ENCODE measurements at places on chromosomes 3 and 15.

- DNase-seq, result no peak
Measured at GRCh38 chr15:25058080-25058785, 103.4 kb downstream of the SNRPN start.

DNA sequence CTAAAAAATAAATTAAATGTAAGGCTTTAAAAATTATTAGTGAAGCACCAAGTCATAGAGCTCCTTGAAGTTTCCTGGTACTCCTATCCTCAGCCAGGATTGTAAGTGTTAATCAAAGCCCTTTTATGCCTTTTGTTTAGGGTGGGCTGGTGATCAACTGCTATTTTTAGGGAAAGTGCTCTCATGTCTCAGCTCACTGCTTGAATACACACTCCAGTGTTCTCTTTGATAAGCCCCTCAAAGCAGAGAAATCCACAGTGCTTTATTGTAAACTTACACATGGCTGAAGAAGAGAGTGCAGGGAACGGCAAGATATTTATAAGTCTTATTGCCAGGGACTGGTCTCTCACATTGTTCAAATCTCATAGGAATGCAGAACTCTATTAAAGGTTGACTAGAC lies 156.4 kb upstream of the AZI2 start:
- no peak for DNase-seq

DNA sequence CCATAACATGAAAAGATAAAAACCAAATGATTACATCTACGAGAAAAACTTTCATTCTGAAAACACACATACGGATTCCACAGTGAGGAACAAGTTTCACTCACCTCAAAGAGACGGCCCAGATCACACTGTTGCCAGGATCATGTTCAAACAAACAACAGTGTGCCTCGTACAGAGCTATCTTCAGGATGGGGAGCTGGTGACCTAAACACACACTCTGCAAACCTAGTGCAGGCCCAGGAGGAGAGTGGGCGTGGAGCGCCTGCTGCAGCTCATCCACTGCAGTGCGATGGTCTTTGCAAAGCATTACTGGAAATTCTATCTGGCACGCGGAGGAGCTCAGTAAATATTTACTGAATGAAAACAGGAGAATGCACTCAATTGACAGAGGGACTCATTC lies 38.5 kb downstream of the TAMM41 start:
- DNase-seq, result no peak

GRCh38 chr3:69290430-69290829 lies 95.5 kb downstream of the FRMD4B start:
- DNase-seq, result no peak

- DNase-seq, result no peak
Measured at GRCh38 chr3:138441742-138442141, 7.3 kb downstream of the ESYT3 start.

DNA sequence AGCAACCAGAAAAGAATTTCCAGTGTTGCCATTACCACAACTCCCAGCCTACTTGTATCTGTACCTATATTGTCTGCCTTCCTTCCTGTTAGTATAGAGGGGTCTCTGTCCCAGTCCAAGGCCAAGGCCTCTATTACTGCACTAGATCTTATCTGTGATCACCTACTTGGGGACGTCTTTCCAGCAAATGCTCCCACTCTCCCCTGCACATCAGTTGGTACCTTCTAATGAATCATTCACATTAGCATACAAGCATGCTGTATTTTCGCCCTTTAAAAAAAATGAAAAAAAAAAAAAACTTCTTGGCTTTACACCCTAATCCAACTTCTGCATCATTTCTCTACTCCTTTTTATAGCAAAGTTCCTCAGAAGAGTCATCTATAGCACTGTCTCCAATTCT lies 4.8 kb upstream of the AVEN start:
- DNase-seq, result no peak

DNA sequence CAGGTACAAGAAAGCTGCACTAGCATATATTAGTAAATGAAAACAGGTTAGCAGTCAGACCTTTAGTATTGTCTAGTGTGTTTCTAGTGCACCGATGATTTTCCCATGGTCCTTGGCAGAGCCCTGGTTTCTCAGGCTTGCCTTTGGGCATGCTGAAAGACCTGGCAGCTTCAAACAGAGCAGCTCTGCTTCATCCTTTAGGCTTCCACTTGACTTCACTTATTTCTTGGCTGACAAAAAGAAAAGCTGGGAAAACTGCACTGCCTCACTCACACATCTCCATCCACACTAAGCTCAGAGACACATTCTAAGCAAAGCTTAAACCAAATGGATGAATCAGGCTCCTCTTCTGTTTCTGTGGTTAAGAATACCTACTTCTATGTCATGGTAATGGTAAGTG lies 374.8 kb upstream of the PDZRN3 start:
- no peak for DNase-seq

GRCh38 chr3:47984075-47984728 lies 32.0 kb downstream of the MAP4 start:
- DNase-seq, result no peak

- DNase-seq, result no peak
Measured at GRCh38 chr3:146106986-146107385, 54.0 kb downstream of the PLOD2 start.

DNA sequence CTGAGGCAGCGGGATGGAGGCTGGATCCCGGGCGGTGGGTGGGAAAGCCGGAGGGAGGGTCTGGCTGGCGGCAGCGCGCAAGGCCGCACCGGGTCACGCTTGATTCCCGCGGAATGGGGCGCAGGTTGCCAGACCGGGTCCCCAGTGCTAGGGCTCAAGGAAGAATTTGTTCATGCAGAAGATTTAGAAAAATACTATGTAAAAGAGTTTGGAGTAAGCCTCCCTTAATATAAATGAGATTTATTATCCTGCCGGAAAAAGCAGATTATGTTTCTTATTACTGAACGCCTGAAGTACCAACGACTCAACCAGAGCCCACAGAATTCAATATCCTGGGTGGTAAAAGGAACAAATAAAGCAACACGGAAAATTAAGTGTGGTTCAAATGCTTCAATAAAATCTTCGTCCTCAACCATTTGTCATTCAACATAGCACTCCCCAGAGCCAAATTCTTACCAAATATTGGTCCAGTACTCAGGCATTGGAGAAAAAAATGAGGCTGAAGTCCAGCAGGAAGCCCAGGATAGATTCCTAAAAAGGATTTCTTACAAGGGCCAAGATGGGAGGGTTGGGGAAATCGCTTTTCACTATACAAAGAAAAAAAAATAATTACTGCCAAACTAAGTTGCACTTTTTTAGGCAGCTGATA lies 1.2 kb upstream of the ZBTB20 start:
- DNase-seq, result no peak

- DNase-seq, result no peak
Measured at GRCh38 chr3:61934505-61934871, 373.1 kb downstream of the PTPRG start.

DNA sequence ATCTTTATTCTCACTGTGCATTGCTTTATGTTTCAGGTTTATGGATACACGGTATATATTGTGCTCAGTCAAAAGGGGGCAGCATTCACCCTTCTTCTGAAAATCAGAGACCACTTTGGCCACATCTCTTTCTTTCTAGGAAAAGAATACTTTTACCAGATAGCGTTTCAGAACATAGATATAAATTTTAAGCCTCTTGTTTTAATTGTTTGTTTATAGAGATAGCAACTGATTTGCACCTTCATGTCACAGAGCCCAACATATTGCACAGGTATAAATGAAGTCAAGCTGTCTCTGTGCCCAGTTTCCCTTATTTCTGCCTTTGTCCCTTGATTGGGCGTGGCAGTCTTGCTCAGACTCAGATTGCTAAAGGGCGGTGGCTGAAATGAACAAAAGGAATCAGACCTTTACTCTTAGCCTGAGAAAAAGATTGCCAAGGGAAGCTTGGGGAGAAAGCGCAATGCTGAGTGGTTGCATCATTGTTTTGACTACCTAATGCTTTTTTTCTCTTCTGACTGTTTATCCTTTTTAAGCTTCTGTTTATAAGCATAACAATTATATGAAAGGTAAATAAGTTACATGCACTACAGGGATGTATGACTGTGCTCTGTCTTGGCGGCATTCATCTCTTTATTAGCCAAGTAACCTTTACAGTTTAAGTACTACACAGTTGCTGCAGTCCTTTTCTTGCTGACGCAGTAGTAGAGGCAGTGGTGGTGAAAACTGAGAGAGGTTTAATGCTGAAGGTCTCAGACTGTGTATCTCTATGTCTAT lies 70.8 kb upstream of the ZBTB20 start:
- DNase-seq, result no peak

DNA sequence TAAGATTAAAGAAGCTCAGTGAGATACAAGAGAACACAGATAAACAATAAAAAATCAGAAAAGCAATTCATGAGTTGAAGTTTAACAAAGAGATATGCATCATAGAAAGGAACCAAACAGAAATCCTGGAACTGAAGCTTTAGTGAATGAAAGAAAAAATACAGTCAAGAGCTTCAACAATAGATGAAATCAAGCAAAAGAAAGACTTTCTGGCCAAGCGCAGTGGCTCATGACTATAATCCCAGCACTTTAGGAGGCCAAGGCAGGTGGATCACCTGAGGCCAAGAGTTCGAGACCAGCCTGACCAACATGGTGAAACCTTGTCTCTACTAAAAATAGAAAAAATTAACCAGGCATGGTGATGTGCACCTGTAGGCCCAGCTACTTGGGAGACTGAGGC lies 301.6 kb upstream of the MANF start:
- DNase-seq, result no peak

GRCh38 chr3:13204177-13204581 lies 130.9 kb upstream of the IQSEC1 start:
- no peak for DNase-seq

GRCh38 chr3:135805752-135806151 lies 159.8 kb upstream of the PPP2R3A start:
- no peak for DNase-seq

DNA sequence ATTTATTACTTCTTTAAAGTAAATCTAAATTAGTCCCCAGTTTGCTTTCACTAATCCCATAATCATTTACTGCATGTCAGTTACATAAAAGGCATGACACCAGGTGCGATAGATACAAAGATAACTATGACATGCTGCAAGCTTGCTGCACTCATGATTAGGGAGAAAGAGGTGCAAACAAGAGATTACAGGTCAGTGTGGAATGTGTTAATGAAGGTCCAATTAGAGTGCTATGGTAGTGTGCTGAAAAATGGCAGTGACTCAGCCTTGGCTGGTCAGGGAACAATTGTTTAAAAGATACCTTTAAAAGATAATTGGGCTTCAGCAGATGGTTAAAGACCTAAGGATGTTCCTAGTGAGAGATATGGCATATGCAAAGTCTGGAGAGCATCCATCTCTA lies 352.6 kb upstream of the TGFBR2 start:
- DNase-seq, result no peak

DNA sequence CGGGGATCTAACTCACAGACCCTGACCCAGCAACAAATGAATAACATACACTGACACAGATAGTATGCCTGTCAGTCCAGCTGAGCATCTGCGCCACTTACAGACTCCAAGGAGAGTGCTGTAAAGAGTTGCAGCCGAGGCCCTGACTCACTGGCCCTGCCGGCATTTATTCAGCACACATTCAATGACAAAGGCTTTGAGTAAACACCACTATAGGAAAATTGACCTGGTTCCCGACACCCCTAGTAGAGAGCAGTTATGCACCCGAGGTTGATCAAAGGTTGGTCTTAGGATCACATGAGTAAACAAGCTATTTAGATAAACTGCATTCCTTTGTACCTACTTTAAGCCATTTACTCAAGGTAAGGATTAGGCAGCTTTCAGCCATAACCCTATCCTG lies 22.7 kb downstream of the LARS2 start:
- no peak for DNase-seq

DNA sequence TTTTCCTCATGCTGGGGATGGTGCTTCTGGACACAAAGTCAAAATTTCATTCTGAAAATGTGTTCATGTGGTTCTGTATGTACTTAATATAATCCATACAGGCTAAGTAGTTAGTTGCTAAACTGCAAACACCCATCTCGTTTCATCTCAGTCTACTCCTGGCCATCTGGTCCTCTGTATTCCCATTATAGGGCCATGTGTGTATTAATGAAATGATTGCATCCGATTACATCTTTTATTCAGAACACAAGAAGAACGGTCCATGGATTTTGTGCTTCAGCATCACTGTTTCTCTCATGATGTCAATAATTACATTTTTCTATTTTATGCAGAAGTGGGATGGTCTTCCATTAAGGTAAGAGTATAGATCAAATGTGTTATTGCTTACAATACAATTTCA lies 6.1 kb upstream of the GJD2 start:
- DNase-seq, result no peak

DNA sequence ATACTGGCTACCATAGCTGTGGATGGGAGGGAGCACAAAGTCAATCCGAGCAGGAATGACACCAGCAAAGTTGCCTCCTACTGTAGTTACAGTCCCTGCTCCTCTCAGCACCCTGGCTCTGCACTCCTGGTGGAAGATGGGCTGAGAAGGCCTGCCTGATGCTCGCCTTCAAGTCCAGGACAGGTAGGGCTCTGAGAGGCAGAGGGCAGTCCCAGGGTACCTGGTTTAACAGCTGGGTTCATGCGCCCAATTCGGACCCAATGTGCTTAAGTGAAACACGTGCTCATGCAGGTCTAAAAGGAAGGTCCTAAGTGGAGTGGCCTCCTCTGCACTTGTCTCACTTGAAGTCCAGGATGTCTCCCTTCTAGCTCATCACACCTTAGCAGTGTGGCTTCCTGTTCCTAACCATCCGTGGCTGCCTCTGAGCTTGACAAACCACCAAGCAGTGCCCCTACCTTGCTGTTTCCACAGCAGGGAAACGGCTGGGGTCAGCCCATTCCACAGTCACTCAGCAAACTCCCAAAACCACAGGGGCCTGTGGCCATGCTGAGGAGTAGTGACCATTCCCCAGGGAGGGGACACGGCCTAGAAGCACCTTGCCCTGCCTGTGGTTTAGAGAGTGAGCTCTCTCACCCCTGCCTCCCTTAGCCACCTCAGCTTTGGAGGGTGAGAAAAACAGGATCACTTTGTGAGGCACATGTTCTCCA lies 3.9 kb upstream of the MUSTN1 start:
- DNase-seq, result no peak

DNA sequence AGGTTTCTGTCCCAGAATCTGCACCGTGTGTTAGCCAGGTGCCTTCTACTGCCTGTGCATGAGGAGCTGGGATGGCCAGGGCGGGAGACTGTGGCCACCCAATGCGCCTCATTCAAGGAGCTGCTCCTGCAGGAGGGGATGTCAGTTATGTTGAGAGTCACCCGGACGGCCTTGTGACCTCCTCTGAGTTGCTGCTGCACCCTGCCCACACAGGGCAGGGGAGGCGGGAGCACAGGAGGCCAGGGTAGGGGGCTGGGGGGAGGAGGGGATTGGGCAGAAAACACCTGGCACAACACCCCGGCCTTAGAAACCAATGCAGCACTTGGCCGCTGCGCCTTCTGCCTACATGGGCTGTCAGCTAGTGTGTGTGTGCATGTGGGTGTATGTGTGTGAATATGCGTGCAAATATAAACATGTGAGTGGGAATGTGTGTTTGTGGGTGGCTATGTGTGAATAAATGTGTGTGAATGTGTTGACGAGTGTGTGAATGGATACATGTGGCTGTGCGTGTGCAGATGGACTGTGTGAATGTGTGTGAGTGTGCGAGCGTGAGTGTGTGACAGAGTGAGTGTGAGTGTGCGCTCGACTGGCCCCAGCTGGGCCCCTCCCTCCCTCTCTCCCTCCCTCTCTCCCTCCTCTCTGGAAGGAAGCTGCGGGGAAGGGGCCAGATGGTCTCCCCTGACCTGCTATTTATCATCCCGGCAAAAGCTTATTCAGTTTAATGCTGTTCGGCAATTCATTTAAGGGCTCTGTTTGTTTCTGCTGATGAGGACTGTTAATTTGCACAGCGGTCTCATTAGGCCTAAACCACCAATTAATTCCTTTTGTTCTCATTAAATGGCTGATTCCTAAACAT lies 106.9 kb downstream of the TLE3 start:
- DNase-seq, result no peak

Data from CD4-positive, alpha-beta T cell treated with Interleukin-1 beta for 1 hour (primary cell).